Adrenal gland (tissue), 19 donors: ENCODE measurements at places on chromosomes 7 and 10.

GRCh38 chr10:128400564-128400963, 274.3 kb upstream of the MKI67 start:
- no peak for DNase-seq

DNA sequence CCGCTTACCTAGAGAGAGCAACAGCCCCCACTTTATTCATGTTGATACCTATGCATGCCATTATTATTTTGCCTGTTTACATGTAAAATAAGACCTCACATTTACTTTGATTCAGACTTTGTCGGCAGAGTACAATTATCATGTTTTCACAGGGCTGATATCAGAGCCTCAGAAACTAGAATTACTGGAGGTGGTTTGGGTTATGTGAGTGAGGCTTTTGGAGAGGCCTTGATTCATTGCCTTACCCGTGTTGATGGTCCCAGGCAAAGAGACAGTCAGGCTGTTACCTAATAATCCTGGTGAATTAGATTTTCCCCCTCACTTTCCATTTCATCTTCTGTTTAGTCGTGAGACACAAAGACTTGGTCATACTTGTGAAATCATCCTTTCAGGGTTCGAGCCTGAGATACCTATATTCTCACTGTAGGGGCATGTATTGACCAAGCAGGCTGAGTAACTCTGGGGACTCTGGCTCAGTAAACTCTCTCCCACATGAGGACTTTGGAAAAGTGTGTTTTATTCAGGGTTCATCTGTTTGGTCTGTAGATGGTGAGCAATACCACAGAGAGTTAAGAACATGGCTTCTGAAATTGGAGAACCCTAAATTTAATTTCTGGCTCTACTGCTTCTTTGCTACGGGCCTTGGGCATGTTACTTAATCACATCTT, 150.9 kb downstream of the CELF2 start:
- no peak for DNase-seq

DNA sequence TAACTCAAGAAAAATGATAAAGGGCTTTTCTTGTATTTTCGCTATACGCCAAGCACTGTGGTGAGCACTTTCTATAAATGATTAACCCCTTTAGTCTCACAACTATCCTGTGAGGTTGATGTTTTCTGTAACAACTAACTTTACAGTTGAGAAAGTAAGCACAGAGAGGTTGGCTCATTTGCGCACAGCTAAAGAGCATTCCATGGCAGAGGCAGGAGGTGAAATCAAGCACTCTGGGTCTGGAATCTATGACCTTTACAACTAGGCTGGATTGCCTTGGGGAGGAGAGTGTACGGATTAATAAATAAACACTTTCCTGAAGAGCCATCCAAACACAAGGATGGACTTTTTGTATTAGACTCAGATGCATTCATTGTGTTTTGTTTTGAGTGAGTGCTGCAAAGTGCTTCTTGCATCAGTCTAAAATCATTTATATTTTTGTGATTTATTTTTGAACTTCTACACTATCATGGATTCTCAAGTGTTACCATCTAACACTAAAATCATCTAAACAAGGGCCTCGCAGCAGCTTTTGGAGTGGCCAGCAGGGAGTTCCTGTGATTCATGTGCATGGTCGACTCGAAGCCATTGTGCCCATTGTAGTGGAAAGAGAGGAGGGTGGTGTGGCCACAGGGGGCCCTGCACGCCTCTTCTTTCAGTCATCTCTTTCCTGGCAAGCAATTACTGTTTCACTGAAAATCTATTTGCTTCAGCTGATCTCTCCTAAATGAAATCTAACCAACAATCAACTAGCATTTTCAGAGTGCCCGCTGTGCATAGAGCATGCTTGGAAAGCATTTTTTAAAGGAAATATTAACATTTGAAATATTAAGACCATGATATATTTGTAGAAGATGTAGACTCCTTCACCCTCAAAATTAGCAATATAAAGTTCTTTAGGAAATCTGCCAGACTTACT, 633.4 kb upstream of the COBL start:
- no peak for DNase-seq

GRCh38 chr10:22978287-22978686, 50.4 kb downstream of the ARMC3 start:
- DNase-seq: no peak

DNA sequence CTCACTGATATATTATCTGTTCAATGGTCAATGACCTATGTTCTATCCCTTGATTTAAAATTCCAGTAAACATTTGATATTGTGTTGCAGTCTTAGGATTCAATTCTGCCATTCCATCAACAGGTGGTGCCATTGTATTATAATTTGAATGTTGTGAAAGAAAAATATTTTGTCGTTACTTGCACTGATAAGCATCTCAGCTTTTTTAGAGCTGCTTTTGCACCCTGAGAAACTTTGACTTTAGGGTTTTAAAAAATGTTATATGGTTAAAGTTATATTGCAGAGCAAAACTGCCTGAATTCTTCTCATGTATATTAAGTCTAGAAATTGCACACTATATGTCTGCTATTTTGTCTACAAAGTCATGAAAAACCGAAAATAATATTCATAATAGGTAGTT, 18.8 kb upstream of the MINDY3 start:
- no peak for DNase-seq

DNA sequence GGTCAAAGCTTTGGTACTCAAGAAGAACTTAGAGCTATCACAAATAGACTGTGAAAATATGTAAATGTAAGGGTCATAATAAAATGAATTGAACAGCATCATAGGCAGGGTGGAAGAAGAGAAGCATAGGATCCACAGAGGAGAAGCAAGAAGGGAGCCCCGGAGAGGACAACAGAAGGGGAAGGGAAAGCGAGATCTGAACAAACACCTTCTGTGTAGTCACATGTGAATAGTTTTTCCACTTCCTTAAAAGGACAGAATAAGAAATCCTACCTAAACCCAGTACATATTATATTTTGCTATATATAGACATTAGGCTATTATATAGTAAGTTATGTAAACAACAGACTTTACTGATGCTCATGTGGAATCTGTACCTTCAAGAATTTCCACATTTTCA, 160.2 kb downstream of the DKK1 start:
- DNase-seq: no peak

- no peak for DNase-seq
Measured at GRCh38 chr7:141178486-141179135, 104.7 kb downstream of the TMEM178B start.

DNA sequence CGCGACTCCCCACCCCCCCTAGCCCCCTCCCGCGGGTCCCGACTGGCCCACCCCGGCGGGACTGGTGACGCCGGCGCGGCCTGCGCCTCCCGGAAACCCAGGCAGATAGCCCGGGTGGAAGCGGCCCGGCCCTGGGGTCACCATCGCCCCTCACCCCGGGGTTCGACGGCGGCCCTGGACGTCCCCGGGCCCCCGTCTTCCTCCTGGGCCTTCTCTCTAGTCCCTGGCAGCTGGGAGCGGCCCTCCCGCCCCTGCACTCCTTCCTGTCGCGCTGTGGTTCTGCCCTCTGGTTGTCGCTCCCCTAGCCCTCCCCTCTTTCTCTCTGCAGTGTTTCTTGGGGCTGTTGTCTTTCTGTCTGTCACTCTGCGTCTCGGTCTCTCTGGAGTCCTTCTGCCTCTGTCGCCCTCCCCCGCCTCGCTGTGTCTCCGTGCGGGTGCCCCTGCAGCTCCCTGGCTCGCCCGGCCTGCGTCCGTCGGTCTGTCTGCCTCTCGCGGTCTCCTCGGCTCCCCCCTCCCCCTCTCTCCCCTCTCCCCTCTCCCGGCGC, 90.5 kb upstream of the PAX2 start:
- DNase-seq: no peak

DNA sequence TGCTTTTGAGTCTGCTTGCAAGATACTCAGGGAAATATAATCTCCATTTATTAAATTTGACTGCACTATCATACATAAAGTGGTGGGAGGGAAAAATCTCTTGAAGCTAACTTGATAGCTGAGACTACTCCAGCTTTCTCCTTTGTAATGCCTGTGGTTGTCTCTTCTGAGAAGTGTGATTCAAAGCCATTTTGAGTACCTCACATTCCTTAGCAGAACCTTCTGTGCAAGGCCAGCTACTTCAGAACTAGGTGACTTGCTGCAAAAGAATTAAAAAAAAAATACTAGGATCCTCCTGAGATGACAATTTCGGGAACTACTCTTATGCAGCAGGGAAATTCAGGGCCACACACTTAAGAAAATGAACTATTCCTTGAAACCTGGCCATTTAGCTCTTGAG, 294.8 kb downstream of the MDFIC start:
- no peak for DNase-seq

- no peak for DNase-seq
Measured at GRCh38 chr7:94634502-94634901, 21.4 kb downstream of the SGCE start.

DNA sequence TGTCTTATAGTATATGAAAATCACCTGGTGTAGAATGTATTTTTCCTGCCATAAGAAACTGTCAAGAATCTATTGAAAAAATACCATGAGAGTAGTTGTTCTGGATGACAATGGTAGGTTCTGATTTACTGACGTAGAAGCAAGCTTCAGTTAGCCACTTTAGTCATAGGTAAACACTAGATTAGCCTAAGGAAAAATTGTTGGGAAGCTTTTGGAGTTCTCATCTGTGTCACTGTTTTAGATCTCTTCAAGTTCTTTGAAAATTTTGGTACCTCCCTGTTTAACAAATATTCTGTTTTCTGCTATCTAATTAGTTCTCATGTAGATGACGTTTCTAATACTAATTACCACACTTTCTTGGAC, 131.8 kb downstream of the ADK start:
- DNase-seq: no peak

DNA sequence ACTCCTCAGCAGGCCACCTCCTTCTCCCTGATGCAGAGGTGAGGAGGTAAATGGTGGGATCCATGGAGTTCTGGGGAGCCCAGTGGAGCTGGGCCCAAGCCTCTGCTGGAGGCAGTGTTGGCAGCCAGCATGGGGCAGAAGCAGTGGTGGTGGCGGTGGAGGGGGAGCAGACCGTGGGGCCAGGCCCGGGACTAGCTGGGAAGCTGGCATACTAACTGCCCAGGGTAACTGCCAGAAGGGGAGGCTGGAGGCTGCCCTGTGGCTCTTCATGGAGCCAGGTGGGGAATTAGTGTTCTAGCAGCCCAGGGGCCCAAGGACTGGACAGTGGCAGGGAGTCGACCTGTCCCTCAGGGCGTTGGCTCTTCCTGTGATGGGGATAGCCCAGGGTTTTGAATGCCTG, 16.1 kb upstream of the SMARCD3 start:
- no peak for DNase-seq

GRCh38 chr7:155255621-155256020, 42.1 kb upstream of the INSIG1 start:
- DNase-seq: no peak

DNA sequence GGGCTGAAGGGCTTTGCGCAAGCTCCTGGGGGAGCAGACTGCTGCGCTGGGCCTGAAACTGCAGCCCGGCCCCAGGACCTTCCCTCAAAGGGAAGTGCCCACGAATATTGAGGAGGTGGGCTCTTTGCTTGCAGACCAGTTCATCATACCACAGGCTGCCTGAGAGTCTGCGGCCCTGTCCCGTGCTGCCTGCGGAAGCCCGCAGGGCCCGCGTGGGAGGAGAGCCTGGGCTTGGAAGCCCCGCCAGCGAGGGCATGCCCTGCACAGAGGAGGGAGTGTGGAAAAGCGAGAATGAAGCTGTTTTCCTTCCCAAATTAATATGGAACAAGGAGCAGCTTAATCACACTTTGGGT, 83.6 kb upstream of the MKI67 start:
- DNase-seq: no peak

GRCh38 chr7:129671266-129671665, 59.7 kb downstream of the NRF1 start:
- no peak for DNase-seq

- DNase-seq: no peak
Measured at GRCh38 chr7:142568435-142569097, 180.7 kb upstream of the PRSS1 start.

- no peak for DNase-seq
Measured at GRCh38 chr7:85065888-85066485, 120.9 kb downstream of the SEMA3D start.
